ENCODE measurements at places on chromosomes 1 and 21.

- no peak for DNase-seq
Measured at GRCh38 chr1:90474158-90474557, 242.9 kb downstream of the BARHL2 start.

DNA sequence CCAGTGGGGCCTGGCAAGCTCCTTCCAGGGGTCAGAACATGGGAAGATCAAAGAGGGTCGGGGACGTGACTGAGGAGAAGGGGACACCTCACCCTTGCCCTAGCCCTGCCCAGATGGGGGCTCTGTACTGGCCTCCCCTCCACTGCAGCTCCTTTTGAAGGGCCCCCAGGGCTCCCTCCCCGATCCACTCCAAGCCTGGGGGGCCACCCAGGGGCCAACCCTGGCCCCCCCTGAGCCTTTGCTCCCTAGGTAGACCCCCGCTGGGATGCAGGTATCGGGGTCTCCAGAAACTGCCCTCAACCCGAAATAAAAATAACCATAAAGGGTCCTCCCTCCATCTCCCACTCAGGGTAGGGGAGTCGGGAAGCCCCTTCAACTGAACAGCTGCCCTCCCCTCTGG, 37.4 kb upstream of the FAM131C start:
- no peak for DNase-seq

GRCh38 chr1:202568410-202568809, 141.8 kb downstream of the SYT2 start:
- no peak for DNase-seq

DNA sequence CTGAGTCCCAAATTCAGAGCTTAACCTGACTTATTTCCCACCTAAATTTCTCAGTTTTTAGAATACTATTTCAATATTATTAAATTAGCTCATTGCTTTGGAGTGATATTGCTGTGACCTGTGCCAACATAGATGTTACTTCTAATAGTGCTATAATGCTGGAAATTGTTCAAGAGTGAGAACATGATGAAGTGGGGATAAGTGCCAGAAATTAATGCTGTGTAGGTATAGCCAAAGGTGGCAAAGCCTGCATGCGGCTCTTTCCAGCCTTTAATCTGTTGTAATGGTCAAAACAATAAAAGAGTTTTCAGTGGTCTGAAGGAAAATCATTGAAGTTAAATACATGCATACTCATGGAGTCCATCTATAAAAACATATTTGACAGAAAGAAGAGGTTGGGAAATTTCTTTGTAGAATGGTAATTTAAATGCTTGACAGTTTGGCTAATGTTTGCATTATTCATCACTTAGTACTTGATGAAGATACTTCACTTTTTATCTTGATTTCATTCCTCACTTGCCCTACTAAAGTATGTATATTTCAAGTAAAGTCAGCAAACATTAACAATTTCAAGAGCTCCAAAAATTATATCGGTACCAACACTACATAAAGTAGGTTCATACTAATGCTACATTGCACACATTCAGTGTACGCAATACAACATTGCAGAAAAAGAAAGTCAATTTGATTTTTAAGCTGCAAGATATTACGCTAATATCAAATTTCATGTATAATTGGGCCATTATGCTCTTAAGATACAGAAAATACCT, 82.1 kb downstream of the OLFM3 start:
- no peak for DNase-seq

DNA sequence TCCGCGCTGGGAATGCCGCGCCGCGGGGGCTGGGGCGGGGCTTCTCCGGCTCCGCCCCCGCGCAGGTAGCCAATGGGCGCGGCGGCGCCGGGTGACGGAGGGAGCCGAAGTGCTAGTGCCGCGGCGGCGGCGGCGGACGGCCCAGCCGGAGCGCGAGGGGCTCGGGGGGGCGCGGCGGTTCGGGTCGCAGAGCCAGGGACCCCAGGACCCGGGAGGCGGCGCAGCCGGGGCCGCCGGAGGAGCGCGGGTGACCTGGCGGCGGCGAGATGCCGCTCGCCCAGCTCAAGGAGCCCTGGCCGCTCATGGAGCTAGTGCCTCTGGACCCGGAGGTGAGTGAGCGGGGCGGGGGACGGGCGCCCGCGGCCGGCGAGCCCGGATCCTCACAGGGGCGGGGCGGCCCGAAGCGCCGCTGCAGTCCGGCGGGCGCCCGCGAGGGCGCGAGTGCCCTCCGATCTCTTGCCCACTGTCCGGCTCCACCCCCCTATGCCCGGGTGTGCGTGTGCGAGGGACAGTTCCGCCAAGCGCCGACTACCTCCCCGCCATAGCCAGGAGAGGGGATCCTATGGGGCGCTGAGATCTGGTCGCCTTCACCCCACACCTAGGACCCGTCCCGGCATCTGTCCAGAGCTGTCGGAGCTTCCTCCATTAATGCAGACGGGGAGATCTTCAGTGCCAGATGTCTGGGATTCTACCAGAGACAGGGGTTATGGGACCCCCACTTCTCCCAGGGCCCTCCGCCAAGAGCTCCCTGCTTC, at the start of gene RPS6KA1:
TSS of gene RPS6KA1 (plus strand) at position 107 of the 755 bp plus-strand sequence. CDS start at position 267, 160 bp downstream.
- DNase-seq, result no peak

DNA sequence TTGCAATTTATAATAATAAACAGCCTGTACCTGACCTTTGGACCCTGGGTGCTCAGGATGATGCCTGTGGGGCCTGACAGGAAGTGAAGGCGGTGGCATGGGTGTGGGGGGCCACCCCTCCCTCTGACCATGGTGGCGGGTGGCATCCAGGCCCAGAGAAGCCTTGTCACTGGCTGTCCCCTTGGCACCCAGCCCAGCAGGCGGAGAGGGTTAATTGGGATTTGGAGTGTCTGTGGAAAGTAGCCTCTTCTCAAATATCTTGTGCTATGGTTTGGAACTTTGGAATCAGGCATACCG, 20.5 kb downstream of the SOX13 start:
- no peak for DNase-seq

All from A172 (cell line).